NB4 (cell line): ENCODE measurements at places on chromosomes 16 and 17.

- DNase-seq: no peak
Observed at GRCh38 chr17:2980904-2981246, 82.5 kb downstream of the OR1D5 start.

DNA sequence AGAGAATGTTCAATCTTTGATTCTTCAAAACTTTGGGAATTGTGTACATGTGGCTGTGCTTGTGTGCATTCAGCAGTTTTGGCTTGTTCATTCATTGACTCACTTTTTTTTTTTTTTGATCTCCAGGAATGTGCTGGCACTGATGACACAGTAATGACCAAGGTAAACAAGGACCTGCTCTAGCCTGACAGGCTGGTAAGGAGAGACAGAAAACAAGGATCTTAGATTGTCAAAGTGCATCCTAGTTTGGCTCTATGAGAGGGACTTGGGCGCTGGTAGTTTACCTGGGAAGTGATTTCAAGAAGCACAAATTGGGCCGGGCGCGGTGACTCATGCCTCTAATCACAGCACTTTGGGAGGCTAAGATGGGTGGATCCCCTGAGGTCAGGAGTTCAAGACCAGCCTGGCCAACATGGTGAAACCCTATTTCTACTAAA lies 233.1 kb upstream of the WSCD1 start:
- no peak for DNase-seq

DNA sequence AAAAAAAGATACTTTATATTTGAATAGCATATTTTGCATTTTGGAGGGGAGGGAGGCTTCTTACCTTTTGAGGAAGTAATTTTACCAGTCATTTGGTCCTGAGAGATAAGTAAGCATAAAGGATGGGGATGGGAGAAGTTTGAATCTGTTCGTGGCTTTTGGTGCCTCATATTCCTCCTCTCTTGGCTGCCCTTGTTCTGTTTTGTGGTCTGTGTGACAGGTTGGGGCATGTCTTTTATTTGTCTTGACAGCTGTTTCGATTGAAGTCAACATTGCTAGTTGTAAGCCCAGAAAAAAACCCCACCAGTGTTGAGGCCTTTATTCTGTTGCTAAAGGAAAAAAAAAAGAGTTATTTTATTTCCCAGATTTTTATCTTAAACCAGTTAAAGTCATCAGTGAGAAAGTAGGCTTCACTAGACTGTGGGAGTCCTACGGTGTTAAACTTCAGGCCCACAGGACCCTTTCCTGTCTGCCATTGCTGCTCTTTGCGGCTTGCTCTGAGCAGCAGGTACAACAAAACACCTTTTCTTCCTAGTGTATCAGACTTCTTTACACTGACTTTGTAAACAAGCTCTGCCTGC lies 11.4 kb downstream of the SLC7A6 start:
- peak; percentile 64 for DNase-seq

GRCh38 chr17:70869402-70870085 lies 700.2 kb downstream of the KCNJ2 start:
- no peak for DNase-seq

DNA sequence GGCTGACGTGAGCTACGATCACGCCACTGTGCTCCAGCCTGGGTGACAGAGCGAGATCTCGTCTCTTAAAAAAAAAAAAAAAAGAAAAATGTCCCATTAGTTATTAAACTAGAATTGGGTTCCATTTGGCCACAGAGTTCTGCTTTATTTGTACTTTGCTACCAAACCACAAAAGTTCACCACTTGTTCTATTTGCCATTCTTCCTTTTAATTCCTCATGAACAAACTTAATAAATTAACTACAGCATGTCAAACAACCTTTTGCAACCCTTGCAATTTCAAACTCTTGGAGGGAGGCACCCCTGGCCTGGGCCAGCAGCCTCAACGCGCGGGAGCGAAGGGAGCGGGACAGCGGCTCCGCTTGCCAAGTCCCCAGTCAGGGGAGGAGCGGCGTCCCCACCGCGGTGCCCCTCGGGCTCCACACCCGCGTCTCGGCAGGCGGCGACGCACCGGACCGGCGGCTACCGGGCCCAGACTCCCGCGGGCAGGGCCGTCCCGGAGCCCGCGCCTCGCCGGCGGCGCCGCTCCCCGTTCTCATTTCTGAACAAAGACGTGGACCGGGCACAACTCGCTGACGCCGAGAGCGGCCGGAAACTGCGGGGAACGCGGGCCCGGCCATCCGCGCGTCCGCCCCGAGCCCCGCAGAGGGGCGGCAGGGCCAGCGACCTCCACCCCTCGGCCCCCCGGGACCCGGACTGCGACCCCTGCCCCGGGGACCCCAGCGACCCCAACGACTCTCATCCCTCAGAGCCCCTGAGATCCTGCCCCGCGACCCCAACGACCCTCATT lies 775 bp downstream of the CYTH1 start:
- DNase-seq: peak; percentile 62

GRCh38 chr17:36942019-36942599 lies 4.8 kb downstream of the LHX1 start:
- DNase-seq: no peak
